ENCODE measurements at places on chromosomes 1 and 21.

GRCh38 chr1:185208626-185209180, 51.7 kb downstream of the SWT1 start:
- DNase-seq = no peak

DNA sequence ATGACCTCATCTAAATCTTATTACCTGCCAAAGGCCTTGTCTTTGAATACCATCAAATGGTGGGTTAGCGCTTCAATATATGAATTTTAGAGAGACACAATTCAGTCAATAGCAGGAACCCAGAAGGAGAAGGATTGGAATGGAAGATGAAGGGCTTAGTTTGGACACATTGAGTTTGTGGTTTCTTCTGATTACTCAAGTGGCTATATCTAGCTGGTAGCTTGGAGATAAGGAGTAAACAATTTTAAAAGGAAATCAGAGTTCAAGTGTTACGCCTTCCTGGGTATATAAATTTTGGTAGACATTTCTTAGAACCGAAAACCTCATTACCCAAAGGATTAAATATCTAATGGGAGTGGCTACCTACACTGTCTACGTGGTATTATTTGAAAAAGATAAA, 80.2 kb downstream of the RGS2 start:
- no peak for DNase-seq

DNA sequence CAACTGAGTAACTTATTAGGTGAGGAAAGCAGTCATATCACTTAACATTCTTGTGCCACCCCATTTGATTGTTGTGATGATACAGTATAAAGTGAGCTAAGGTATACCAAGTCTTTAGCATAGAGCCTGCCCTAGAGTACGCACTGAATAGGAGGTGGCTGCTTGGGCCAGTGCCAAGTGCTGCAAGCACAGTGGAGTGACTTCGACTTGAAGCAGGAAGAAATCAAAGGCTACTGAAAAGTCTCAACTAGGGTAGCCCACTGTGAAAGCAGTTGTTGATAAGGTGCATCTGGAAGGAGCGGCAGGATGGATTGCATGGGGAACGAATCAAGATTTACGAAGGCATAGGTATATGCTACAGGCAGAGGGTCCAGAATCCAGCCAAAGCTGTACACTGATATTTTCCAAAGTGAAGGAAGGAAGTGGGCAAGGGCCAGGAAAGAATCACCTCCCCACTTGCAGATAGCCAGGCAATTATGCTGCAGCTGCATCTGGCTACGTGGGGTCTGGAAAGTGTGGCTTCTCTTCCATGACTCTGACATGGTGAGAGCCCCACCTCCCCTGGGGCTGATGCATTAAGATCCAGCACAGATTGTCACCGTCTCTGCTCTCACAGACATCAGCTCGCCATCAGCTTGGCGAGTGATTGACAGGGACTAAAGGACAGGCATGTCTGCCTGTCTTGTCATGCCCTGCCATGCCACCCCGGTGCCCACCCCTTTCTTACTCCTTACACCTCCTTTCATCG, 287.0 kb upstream of the PLXNA2 start:
- no peak for DNase-seq

DNA sequence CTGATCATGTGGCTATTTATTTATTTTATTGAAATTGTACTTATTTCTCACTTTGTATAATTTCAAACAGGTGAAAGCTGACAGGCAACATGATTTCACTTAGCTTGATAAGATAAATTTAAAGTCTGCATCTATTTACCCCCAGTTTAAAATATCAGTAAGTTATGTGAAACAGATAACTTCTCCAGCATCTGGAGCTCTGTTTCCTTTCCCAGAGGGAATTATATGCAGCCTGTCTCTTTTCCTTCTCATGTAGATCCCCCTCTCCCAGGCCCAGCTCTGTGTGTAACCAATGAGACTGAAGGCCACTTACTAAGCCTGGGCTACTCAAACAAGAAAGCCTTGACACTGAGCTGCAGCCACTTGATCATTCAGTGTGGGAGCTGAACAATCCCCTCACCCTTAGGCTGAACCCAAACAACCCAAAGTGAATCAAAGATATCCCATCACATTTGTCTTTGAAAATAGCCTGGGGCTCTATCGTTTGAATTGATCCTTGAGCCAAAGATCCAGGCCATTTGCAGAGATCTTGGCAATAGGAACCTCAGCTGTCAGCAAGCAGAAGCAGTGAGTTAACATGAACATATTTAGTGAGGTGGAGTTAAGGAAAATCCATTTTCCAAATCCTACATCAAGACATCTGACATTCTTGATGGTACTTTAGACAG, 383.9 kb downstream of the TGFB2 start:
- DNase-seq = no peak

- DNase-seq = peak; percentile 7
Measured at GRCh38 chr1:183505454-183506089, 33.3 kb downstream of the SMG7 start.

GRCh38 chr1:42052072-42052699, 101.0 kb upstream of the GUCA2B start:
- no peak for DNase-seq

DNA sequence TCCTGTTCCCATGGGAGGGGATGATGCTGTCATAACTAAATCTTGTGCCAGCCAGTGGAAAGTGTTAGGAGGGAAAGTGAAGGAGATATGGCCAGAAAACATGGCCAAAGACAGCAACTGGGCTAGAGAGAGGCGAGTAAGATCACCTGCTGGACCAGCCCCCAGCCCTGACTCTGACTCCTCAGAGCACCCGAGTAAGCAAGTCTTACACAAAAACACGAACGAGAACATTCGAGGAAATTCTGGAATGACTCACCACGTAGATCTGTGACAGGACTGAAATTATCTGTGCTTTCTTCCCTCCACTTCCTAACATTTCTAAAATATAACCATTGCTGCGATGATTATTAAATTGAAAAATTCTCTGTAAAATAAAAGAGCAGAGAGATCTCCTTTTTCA, 9.2 kb downstream of the ZNF496 start:
- no peak for DNase-seq

DNA sequence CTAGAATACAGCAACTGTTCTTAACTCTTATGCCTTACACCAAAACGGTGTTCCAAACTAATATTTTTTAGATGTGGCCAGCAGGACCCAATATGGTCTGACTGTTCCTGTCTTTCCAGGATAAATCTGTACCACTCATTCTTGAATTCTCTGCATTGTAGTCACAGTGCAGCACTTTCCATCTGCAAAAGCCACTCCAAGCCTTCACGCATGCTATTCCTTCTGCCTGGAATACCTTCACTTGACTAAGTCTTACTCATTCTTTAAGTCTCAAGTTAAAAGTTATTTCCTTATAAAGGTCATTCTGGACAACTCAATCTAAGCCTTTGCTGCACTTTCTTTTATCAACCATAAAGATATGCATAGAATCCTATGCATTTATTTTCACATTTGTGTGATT, 1194.5 kb downstream of the PLA2G4A start:
- no peak for DNase-seq

GRCh38 chr1:17234405-17234804, 14.5 kb upstream of the PADI3 start:
- DNase-seq = no peak

GRCh38 chr1:61157468-61157987, 75.2 kb downstream of the NFIA start:
- DNase-seq = no peak

DNA sequence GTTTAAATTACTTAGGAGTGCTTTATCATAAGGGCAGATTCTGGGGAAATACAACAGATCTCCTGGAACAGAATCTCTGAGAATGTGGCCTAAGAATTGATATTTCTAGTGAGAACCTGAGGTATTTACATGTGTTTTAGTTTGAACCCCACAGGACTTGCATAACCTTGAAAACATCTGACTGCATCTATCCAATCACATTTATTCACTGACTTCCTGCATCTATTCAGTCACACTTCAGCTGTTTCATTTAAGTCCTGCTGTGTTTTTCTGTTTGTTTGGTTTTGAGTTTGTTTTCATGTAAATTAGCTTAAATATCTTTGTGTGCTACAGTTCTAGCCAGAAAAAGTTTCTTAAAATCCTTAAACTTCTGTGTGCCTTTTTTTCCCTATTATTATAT, 1260.7 kb downstream of the PLA2G4A start:
- DNase-seq = peak; percentile 32

DNA sequence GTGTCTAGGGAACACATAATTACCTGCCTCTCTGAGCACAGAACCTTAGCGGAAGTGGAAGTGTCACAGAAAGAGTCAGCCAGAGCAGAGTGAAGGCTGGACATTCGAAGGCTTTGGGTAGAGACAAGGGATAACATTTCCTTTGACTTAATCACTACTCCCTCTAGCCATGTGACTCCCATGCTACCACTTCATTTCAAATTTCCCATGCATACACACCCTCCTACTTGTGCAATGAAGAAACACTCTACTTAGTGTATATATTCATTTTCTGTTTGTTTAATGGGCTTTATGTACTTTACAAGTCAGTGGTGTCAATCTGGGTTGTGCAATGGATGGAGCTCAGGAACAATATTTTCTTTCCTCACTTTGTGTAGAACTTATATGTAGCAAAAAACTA, 6.9 kb downstream of the ANKRD35 start:
- no peak for DNase-seq

GRCh38 chr1:33092438-33092837, 11.5 kb downstream of the AZIN2 start:
- no peak for DNase-seq

GRCh38 chr1:219550201-219550600, 62.7 kb downstream of the ZC3H11B start:
- DNase-seq = no peak

- no peak for DNase-seq
Measured at GRCh38 chr1:88773540-88774150, 89.6 kb downstream of the PKN2 start.

GRCh38 chr1:51564124-51564523, 45.1 kb upstream of the EPS15 start:
- no peak for DNase-seq

- DNase-seq = no peak
Measured at GRCh38 chr1:30790850-30791778, 33.5 kb upstream of the LAPTM5 start.

DNA sequence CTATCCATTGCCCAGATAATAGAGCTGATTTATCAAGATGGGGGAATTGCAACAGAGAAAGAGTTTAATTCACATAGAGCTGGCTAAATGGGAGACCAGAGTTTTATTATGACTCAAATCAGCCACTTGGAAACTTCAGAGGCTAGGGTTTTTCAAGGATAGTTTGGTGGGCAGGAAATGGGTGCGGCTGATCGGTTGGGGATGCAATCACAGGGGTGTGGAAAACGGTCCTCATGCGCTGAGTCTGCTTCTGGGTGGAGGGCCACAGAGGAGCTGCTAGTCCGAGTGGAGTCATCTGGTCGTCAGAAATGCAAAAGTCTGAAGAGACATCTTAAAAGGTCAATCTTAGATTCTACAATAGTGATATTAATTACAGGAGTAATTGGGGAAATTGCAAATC, 32.0 kb upstream of the FAM89A start:
- DNase-seq = no peak

GRCh38 chr1:38507563-38507962, 352.0 kb downstream of the RRAGC start:
- no peak for DNase-seq

DNA sequence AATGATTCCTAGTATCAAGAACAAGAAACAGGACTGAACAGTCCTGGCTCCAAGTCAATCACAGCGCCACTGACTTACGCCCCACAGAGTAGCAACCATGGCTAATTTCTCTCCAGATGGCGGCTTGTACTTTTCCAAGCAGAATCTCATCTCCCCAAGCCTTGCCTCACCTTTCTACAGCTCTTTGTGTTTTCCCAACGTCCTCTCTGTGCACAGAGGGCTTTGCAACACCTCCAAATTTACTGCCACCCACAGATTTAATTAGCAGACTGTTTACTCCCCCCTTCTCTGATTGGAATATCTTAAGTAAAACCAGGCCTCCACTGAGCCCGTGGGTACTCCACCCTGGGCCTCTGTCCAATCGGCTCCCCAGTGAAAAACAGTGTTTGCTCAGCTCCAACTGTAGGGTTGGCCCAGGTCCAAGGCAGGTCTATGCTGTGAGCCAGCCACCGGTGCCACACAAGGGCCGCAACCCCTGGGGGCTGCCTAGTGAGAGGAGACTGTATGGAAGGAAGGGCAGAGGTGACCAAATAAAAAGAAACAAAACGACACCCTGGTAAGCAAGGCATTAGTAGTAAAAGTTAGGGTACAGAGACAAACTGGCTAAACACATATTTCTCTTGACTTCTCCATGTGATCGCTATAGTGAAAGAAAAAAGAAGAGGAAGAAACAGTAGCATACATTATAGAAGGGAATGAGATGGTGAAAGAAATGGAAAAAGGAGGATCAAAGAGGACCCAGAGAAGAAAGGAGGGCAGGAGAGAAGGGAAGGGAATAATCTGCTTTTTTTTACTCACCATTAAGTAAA, 128.4 kb upstream of the SOD1 start:
- DNase-seq = no peak

Measured in neural progenitor cell (in vitro differentiated cells).